Fibroblast of skin of back (primary cell): ENCODE measurements at places on chromosomes 1 and 21.

DNA sequence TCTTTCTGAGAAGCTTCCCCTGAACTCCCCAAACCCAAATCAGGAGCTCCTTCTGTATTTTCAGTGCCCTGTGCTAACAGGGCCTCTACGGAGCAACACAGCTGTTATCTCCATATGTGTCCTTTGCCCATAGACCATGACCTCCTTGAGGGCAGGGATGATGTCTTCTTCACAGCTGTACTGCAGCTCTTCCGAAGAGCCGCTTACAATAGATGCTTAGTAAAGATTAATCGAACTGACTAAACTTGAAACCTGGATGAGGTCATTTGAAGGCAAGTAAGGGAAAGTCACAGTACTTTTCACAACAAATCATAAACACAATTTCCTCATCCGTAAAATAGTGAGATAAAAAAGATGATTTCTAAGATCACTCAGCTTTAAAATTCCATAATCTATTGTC, 4.4 kb upstream of the KCNN3 start:
- DNase-seq, result no peak

GRCh38 chr1:66331658-66332547, 202.1 kb upstream of the SGIP1 start:
- DNase-seq, result peak; percentile 63

DNA sequence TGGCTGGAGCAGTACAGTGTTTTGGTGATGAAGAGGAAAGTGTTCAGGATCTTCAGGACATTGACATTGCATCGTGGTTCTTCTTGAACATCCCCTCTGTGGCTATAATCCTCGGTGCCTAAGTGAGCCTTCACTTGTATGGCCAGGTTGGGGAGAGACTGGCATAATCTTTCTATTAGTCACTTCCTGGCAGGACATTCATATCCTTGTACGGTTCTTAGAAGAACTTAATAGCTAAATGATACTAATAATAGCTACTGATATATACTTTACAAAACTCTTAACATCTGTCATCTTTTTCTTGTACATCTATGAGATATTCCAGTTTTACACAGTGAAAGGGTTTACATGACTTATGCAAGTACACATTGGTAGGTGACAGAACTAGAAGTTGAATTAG, 35.8 kb downstream of the CELF3 start:
- peak; percentile 96 for DNase-seq

DNA sequence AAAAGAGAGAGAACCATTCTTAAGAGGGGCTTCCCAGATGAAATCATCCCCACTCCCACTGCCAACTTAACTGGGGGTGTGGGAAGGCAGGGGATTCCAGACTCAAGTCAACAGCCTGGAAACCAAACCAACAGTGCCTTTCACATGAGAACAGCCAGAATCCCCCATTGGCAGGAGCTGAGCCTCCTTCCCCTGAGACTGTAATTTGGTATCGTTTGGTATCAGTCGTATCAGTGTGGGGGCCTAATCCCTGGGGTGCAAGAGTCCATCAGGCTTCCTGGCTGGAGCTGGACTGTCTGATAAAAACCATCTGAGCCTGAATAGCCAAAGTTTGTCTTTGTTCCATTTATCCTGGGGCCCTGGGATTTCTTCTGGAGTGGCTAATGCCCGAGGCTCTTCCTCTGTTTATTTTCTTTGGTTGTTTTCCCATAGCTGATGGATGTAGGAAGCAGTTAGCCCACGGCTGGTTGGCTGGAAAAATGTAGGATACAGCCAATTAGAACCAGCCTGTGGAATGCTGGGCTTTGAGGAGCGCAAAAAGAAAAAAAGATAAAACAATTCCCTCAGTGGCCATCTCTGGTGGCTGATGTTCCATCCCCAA, 84.6 kb downstream of the LAMC2 start:
- peak; percentile 97 for DNase-seq

GRCh38 chr1:167776616-167777268, 55.0 kb downstream of the MPZL1 start:
- no peak for DNase-seq

- peak; percentile 50 for DNase-seq
These were observed 8.9 kb upstream of the LEMD1 start for GRCh38 chr1:205430696-205431305.

GRCh38 chr1:119253366-119253765, 112.9 kb upstream of the WARS2 start:
- no peak for DNase-seq

- peak; percentile 75 for DNase-seq
These were observed 52.3 kb downstream of the BCAR3 start for GRCh38 chr1:93629101-93630059.

- DNase-seq, result no peak
These were observed 20.0 kb downstream of the NOL9 start for GRCh38 chr1:6534248-6534822.

DNA sequence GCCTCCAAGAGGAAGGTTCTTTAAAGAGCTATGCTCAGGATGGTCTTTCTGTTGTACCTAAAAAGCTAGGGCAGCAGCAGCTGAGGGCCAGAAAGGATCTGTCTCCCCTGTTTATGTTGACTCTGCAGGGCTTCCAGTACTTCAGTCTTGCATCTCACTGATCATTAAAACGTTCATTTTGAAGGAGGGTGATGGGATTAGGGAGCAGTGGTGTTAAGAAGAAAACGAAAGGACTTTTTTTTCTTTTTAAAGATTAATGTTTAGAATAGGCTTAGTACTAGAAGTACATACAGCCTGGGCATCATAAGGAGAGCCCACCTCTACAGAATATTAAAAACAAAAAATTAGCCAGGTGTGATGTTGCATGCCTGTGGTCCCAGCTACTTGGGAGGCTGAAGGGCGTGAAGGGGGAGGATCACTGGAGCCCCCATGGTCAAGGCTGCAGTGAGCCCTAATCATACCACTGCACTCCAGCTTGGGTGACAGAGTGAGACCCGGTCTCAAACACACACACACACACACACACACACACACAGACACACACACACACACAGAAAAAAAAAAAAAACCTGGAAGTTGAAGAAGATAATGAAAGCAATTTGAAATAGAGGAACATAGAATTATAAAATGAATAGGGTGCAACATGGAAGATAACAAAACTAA, 2.9 kb downstream of the CR1L start:
- DNase-seq, result no peak

- peak; percentile 99 for DNase-seq
These were observed 1.9 kb downstream of the CSMD2 start for GRCh38 chr1:34162852-34163766.

GRCh38 chr1:176241385-176242015, 34.4 kb upstream of the COP1 start:
- DNase-seq, result peak; percentile 89

DNA sequence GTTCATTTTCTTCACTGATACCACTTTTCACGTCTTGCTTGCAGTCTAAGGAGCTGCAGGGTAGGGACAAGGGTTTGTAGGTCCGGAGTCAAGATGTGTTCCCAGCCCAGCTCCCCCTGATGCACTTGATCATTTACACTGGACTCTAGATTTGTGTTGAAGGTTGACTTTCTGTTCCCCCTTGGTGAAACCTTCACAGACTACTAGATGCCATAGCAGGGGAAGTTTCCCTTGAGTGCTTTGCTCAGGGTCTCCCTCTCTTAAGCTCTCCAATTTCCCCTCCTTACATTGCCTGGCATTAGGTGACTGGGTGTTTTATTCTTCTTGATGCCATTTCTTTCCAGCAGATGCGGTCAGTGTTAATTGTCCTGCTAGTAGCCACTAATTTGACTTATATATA, 8.0 kb upstream of the RAB3GAP2 start:
- no peak for DNase-seq

DNA sequence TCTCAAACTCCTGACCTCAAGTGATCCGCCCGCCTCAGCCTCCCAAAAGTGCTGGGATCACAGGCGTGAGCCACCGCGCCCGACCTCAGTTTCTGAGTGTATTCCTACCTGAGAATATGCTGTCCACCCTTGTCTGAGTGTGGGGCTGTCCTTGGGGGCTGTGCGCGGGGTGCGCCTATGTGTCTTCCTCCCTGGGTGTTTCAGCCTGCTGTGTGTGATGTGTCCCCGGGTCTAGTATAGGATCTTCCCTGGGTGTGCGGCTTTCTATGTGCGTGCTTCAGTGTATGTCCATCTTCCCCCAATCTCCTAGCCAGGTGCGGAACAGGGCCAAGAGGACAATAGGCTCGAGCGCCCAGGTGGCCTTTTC, 8.3 kb upstream of the ID3 start:
- no peak for DNase-seq

- no peak for DNase-seq
These were observed 719 bp upstream of the PARS2 start for GRCh38 chr1:54764922-54765561.

DNA sequence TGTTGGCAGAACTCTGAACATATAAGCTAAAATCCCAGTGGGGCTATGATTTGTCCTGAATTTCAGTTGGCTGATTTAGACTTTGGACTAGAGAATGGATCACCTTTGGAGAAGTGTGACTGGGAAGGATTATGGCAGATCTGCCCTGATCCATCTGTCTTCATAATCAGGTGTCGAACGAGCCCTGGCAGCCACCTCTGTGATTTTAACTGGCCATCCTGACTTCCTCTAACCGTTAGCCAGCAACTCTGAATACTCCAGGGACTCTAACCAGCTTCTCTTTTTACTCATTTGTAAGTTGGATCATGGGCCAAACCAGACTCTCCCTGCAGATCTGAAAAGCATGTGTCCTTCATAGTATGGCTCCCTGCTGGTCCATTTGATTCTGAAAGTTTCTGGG, 32.0 kb downstream of the ACTN2 start:
- DNase-seq, result no peak

GRCh38 chr1:118841521-118841920, 146.6 kb downstream of the TBX15 start:
- DNase-seq, result no peak

GRCh38 chr1:72693376-72693775, 411.0 kb upstream of the NEGR1 start:
- DNase-seq, result no peak

DNA sequence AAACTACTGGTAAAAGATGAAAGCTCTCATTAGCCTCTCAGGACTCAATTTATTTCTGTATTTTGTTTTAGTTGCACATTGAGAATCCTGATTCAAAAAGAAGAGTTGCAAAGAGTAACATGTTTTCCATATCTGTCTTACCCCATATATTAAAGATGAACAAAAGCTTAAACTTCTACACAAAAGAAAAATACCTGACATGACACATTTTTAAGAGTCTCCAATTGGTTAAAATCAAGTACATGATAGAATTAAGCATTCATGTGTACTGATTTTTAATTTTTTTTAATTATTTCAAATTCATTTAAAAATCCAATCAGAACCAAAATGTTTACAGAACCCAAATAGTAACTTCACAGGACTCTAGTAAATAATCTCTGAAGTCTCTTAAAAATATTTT, 72.0 kb downstream of the FOXJ3 start:
- no peak for DNase-seq

DNA sequence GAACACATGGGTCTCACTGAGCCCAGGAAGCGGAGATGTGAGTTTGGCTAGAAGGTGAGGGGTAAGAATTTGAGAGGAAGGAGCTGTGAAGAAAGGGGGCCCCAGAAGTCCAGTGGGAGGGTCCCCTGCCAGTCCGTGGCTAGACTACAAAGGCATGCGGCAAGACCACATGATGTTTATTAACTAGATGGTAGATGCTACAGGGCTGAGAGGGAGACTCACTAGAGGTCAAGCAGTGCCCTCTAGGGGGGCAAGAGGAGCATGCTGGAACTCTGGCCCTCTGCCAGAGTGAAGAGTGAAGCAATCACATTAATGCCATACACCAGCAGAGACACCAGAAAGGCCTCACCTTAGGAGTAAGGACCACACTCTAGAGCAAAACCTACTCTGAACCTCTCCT, 12.2 kb downstream of the KIAA0319L start:
- DNase-seq, result peak; percentile 52

- DNase-seq, result peak; percentile 98
These were observed 38.2 kb downstream of the ETS2 start for GRCh38 chr21:38843806-38844503.

DNA sequence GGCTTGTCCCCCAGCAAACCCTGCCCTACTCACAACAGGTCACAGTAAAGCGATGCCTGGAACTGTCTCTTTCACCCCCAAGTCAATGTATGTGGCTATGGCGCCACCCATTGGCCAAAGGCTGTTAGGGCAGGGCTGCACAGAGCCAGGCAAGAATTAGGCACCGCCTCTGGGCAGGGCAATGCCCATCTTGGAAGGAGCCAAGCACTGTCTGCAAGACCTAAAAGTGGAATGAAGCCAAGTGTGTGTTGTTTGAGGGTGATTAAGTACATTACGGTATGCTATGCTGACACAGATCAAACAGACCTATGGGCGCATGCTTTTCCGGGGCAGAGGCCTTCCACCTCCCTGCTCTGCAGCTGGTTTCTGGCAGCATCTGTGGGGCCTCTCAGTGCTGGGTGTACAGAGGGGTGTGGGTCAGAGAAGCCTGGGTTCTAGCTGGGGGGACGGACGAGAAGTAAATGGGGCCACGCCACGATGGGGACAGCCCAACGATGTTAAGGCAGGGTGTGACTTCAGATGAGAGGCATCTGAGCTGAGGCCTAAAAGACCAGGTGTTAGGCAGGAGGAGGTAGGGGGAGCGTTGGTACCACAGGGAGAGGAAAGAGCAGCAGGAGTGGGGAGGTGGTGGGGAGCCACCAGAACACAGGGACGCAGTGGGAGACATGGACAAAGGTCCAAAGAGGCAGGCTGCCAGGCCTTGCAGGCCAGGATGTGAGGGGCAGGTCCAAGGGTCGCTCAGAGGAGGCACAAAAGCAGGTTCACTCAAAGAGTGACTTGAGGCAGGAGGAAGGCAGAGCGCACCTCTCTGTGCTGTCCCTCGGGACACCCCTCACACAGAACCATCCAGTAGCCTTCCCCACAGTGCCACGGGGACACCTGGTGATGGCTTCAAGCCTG, 49.8 kb downstream of the ACOT7 start:
- DNase-seq, result peak; percentile 78

GRCh38 chr1:202860744-202861419, 28.1 kb downstream of the RABIF start:
- peak; percentile 39 for DNase-seq

DNA sequence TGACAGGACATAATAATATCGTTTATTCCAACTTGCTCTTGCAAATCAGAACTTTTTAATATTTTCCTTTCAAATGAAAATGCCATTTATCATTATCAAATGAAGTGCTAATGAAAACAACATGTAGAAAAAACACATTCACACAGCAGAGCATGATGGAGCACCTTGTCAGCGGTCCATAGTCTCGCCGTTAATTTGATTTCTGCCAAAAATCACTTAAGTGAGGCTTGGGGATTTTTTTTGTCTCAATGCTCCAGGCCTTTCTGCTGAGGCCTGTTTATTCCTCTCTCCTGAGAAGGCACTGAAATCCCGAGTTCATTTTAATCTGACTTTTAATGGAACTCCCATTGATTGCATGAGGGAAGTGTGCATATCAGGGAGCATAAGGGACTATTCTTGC, 122.5 kb downstream of the ELAVL4 start:
- DNase-seq, result no peak

DNA sequence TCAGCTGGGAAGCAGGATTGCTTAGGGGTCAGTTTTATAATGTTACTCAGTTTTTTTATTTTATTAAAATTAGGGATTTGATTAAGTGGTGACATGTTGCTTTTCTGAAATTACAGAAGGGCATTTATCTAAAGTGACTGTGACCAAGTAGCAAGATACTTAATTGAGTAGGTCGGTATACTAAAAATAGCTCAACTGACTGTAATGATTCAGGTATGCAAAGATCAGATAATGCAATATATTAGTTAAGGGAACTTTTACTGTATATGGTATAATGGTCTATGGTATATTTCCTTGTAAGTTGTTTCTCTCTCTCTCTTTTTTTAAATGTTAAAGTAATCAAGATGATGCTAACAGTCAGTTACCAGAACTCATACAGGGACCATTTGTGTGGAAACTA, 26.2 kb downstream of the RLF start:
- DNase-seq, result peak; percentile 61

GRCh38 chr21:36134803-36135390, at the start of gene CBR3:
Gene CBR3, plus strand, starts transcription at chr21:36135079. Its CDS starts 114 bp downstream, at chr21:36135193.
- DNase-seq, result peak; percentile 53

GRCh38 chr1:247962911-247963588, 2.0 kb upstream of the OR2AK2 start:
- DNase-seq, result no peak
